Effector memory CD4-positive, alpha-beta T cell (primary cell): ENCODE measurements at places on chromosomes 3 and 15.

- no peak for DNase-seq
Observed at GRCh38 chr3:188292827-188293226, 138.9 kb downstream of the LPP start.

DNA sequence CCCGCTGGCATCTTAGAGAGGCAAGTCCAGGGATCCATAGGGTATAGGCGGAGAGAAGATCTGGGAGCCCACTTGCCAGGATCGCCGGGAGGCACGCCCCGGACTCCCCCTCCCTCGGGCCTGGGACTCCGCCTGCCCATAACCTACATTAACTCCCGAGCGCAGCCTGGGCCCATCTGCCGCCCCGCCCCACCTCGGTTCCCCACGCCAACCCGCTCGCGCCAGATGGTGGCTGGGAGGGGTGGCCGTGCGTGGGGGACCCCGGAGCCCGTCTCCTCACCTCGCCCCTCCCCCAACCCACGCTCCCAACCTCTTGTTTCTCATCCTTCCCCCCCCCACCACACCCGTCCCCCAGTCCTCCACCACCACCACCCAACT, 1.7 kb upstream of the DLL4 start:
- DNase-seq, result no peak

DNA sequence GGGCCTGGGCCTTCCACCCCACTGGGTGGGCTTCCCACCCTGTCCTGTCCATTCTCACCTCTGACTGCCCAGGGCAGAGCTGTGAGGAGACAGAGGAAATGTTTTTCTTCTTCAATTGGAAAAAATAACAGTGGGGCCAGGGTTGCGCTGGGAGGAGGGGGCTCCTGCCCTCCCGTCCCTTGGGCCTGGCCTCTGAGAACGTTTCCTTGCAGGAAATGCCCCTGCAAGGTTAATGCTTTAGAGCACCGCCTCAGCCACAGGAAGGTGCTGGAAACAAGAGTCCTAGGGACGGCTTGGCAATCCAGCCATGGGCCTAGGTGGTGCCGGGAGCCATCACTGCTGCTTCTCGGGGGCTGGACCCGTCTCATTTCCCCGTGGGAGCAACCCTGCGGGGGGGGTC, 3.8 kb upstream of the PLXND1 start:
- DNase-seq, result no peak

- DNase-seq, result no peak
Observed at GRCh38 chr3:192422997-192423342, 304.4 kb downstream of the FGF12 start.

GRCh38 chr3:89306540-89306939, 199.1 kb downstream of the EPHA3 start:
- DNase-seq, result no peak

DNA sequence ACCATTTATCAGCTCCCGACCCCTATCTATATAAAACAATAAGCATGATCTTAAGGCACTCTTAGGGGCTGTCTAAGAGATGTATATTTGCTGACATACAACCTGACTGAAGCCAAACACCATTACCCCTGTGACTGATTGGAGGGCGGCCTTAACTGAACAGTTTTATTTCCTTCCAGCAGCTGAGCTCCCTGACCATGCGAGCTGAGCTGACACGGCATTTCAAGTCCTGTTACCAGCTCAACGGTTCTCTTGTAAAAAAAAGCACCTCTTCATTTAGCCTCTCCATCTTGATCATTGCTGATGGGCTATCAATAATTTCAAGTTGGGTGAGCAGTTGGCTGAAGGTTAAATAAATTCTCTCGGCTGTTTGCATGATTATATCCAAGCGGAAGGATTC, 33.4 kb upstream of the BNIP2 start:
- no peak for DNase-seq

DNA sequence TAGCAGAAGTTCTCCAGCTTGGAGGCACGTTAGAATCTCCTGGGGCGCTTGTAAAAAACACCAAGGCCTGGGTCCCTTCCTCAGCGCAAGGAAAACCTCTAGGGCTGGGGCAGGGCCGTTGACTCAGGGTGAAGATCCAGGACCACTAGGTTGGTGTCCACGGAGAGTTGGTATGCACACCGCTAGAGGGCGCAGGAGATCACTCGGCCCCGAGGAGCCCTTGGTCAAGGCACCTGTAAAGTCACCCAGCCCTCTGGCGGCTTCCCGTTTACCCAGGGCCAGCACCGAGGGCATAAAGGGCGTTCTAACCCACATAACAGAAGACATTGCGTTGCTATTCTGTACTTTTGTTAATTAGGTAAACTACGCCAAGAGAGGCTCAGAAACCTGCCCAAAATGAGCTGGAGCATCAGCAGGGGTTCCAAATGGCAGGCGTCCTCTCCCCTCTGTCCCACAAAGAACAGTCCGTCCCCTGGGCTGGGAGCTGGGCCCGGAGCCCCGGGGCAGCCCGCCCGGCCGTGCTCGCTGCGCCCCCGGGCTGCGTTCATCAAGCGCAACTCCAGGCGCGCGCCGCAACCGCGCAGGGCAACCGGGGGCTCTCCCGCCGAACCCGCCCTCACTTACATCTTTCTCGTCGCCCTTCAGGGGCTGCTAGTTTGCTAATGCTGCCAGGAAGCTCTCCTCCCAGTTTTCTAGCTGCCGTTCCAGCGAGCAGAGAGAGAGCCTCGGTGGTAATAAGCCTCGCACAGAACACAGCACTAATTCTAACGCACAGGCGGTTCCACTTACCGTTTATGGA, 332.1 kb downstream of the ARRDC4 start:
- no peak for DNase-seq

- no peak for DNase-seq
Observed at GRCh38 chr3:143067201-143067600, 52.4 kb upstream of the CHST2 start.

DNA sequence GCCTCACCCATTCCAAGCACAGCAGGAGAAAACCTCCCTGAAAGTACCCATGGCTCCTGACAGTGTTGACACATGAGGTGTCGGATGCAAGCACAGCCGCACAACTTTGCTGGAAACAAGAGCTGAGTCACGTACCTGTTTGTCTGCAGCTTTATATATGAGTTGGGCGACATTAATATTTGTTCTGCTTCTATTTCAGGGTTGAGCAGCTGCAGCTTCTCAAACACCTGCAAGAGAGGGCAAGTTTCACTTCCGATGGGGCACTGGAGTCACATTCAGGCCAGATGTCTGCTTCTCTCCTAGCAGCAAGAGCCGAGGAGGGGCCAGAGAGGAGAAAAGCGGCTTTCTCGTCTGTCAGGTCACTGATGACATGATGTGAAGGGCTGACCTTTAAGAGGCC, 88.0 kb downstream of the NUP210 start:
- DNase-seq, result no peak

- no peak for DNase-seq
Observed at GRCh38 chr15:50113187-50113505, 5.9 kb downstream of the ATP8B4 start.

DNA sequence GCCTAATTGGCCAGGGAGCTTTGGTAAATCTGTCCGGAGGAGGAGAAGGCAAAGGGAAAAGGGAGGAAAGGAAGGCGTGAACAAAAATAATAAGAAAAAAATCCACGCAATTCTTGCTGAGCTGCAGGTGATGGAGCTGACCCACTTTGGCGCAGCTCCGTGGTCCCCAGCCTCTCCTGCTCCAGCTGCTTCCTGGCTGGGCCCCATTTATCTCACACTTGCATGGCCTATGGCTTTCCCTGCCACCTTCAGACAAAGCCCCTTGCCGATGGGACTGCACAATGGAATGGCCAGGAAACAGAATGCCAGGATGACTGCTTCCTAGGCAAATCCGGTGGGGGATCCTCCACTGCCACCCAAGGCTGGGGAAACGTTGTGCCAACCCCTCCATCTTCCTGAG, 6.9 kb downstream of the INSYN1 start:
- DNase-seq, result no peak

DNA sequence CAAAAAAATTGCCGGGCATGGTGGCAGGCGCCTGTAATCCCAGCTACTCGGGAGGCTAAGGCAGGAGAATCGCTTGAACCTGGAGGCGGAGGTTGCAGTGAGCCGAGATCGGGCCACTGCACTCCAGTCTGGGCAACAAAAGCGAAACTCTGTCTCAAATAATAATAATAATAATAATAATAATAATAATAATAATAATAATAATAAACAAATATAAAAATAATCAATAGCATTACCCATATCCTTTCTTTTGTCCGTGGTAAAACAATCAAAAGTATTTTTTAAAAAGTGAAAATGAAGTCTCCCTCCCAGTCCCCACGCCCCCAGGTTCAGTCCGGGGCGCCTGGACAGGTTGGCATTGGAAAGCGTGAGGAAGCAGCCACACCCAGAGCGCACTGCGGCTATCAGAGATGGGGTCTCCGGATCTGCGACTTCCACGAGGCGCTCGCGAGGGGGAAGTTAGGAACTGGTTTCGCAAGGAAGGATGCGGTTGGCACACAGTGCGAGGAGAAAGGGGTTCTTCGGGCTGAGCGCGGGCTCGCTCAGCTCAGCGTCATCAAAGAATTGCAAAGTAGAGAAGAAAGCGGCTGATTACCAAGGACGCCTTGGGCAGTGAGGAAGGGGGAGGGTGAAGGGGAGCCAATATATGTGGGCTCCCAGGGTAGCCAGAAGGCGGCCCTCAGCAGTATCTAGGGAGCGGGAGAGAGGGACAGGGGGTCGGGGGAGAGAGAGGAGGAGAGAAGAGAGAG, 69.5 kb upstream of the EPHB3 start:
- no peak for DNase-seq

- no peak for DNase-seq
Observed at GRCh38 chr3:66140106-66140505, 80.7 kb upstream of the SLC25A26 start.

DNA sequence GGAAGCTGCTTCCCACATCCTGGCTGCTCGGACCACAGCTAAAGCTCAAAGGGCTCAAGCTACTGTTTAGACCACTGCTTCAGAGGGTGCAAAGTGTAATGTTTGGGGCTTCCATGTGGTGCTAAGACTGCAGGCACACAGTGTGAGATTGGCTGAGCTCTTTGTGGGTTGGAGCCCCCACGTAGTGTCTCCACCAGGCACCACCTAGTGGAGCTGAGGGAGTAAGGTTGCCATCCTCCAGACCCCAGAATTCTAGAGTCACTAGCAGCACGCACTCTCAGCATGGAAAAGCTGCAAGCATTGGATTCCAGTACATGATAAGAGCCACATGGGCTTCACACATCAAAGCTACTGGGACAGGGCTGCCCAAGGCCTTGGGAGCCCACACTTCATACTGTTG, 9.3 kb downstream of the MKRN3 start:
- DNase-seq, result no peak

GRCh38 chr3:117987256-117987655, 1047.4 kb downstream of the IGSF11 start:
- DNase-seq, result no peak

DNA sequence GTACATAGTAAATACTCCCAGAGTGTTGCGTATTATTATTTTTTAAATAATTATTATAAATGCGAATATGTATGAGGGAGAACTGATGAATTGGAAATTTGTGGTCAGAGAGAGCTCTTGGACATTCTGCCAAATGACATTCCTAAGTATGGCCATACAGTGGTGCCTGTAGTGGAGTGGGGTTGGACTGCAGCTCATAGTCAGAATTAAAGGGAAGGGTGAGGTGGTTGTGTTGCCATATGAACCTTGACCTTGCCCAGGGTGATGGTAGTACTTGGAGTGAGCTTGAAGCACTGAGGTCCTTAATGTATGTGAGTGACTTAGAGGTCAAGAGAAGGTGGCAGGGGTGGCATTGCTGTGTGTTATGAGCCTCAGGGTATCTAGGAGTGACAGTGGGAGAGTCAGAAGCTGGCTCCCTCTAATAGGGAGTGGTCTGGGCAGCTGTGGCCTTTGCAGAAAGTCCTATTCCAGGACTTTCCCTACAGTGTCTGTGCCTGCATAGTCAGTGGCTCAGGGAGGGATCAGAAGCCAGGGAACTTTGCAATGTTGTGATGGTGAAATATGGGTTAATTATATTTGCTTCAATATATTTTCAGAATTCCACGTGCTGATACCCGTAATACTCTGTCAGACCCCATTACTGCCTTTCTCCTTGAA, 26.2 kb downstream of the PDE8A start:
- DNase-seq, result no peak

DNA sequence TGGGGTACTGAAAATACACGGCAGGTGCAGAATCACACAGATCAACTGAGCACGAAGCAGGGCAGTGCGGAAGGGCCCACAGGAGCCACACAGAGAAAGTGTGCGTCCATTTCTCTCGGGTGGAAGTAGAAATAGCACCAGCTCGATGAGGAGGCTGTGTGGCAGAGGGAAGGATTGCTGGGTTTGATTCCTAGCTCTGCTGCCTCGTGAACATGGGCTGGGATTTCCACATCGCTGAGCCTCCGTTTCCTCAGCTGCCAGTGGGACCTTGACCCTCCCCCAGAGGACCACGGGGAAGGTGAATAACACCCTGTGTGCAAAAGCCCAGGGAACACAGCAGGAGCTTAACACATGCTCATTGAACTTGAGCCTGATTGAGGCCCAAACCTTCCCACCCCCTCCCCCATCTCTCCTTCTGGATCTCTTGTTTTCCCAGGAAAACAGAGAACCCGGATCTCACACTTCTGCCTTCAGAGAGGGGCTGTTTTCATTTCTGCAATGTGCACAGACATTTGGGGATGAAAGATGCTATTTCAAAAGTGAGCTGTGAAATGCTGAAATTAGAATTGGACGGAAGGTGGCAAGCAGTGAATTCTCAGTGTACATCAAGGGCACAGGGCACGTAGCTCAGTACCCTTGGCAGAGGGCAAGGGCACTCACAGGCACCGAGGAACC, 38.4 kb downstream of the ABTB1 start:
- no peak for DNase-seq

- DNase-seq, result no peak
Observed at GRCh38 chr15:21267671-21268395, 172.5 kb downstream of the POTEB3 start.

GRCh38 chr3:111972891-111973290, 5.9 kb upstream of the ABHD10 start:
- no peak for DNase-seq

DNA sequence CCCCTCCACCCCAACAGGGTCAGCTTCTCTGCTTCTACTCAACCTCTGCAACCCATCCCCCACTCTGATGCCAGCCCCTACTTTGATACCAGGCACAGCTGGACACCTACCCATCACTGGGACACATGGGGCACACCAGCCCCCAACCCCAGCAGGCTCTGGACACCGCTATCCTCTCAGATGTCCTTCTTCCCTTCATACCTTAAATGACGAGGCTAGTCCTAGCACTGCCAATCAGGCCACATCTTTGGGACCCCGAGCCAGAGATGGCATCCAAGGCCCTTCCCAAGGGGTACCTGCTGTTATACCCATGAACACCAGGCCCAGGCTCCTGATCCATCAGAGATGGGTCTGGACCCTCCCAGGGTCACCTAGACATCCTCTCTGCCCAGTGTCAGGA, 10.6 kb downstream of the POC1A start:
- DNase-seq, result no peak
